ENCODE measurements at places on chromosomes 1 and 21.
A peak's percentile ranks its signal among the peaks of the same experiment; 100 is the strongest.

GRCh38 chr1:57020216-57020615 lies 54.4 kb upstream of the C8B start:
- no peak for DNase-seq

DNA sequence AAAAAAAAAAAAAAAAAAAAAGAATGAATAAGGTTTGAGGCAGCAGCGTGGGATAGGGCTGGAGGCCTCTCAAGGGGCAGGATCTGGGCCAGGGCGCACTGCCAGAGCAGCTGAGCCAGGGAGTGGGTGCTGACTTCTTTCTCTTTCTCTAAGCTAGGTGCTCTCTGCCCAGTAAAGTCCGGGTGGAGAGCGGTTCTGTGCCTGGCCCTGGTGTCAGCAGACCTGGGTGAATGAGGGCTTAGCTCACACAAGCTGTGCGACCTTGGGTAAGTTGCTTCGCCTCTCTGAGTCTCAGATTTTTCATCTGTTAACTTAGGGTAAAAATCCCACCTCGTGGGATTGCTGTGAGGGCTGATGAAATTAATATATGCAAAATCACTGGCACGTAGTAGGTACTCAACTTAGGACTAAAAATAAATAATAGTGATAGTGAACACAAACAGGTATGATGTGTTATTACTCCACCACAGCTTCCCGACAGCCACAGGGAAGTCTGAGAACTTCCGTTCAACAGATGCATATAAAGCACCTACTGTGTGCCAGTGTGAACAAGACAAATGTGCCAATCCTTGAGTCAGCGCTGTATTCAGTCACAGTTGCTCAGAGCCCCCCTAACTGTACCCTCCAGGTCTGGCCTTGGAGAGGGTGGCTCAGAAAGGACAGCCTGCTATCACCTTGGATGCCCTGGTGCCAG lies 2.0 kb upstream of the FAM131C start:
- DNase-seq = no peak

- no peak for DNase-seq
These were observed 32.6 kb downstream of the SEC16B start for GRCh38 chr1:177937174-177937770.

DNA sequence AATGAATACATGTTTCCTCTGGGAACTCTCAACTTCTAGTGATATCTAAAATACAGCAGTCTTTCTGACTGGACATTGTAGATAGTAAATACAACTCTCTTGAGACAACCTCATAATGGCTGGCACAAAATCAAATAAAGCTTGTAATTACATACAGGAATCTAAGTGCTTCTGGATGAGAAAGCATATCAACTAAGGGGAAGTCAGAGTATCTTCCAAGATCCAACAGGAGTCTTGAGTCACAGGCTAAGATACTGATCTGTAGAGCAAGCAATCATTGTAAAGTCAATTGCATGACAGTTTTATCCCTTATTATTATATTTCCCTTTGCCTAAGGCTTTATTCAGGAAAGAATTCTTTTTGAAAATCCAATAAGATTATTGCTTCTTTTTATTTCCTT lies 249.9 kb downstream of the LRRIQ3 start:
- no peak for DNase-seq

DNA sequence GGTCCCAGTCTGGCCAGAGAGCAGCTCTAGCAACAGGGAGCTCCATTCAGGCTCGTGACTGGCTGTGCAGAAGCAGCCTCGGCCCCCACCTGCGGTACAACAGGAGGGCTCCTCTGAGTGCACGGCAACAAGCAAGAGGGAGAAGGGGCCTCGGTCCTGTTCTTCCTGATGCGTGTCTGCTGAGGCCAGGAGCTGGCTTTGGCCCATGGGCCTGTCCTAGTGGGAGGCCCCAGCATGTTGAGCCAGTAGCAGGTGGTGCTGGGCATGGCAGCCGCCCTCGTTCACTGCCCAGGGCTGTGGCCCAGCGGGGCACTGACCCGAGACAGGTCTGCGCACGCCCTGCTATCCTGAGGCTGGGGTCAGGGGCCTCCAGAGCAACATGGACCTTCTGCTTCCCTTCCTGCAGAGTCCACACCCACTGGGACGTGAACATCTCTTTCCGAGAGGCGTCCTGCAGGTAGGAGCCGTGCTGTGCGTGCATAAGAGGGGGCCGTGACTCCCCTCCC lies 7.0 kb downstream of the SAMD11 start:
- no peak for DNase-seq

DNA sequence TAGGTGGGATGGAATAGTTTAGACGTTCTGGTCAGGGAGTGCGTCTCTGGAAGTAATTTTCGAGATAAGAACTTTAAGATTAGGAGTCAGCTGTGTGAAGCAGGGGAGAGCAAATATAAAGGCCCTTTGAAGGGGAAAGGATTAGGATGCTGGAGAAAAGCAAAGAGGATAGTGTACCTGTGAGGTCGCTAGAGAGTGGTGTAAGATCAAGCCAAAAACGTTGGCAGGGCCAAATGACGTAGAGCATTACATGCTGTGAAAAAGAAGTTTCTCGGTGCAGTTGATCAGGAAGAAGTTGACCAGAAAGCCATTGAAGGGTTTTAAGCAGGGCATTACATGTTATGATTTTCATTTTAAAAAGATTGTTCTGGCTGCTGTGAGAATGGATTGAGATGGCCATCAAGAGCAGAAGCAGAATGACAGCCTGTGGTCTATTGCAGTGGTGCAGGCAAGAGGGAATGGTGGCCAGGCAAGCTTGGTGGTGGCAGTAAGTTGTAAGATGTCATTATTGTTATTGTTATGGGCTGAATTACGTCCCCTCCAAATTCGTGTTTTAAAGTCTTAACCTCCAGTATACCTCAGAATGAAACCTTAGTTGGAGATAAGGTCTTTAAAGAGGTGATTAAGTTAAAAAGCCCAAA lies 113.6 kb upstream of the KIF26B start:
- no peak for DNase-seq

DNA sequence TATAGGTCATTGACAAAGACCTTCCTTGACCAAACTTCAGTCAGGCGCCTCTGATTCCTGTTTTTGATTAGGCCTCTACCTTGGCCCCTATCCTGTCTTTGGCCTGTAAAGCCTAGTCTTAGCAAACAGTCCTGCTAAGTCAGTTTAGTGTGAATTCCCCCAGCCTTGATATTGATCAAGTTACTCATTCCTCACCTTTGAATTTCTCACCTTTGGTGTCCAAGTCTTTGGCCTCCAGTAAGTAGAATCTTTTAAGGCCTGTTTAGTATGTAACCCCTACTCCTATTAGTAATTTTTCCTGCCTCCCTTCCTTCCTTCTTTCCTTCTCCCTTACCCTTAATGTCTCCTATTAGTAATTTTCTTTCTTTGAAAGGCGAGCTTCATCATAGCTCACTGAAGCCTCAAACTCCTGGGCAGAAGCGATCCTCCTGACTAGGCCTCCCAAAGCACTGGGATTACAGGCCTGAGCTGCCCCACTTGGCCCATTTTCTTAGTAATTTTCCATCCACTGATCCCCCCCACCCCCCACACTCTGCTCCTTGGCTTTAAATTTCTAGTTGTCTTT lies 13.0 kb upstream of the ZNF692 start:
- no peak for DNase-seq

DNA sequence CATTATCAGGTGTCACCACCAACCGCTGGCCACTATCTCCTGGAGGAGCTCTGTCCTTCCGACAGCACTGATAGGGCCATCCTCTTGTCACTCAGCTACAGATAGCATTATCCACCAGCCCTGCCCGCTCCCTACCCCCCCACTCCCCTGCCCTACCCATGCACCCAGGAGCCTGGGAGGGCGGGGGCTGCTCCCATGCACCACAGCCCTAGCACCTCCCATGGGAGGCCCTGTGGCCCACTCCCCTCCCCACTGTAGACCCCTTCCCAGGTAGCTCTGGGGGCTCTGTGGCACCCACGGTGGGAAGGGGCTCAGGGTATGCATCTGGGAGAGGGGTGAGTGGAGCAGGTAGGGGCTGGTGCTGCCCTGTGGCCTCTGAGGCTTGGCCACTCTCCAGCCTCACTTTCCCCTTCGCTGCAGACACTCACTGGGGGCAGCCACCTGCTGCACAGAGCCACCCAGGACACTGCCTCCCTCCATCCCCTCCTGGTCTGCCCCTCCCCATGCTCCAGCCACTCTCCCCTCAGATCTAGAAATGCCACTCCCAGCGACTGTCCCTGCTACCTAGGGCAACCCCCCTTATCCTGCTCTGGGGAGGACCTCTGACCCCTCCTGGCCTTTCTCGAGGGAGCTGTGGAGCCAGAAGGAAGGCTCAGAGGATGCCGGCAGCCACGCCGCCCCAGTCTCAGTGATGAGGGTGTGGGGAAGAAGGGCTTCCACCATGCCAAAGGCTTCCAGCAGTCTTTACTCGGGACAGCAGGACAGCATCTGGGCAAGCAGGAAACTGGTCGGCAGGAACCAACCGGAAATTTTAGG lies 58.5 kb downstream of the WNT9A start:
- DNase-seq = peak; percentile 91

- DNase-seq = no peak
These were observed 22.9 kb downstream of the DYRK1A start for GRCh38 chr21:37389456-37389855.

GRCh38 chr1:172700556-172700955 lies 41.7 kb downstream of the FASLG start:
- no peak for DNase-seq

- no peak for DNase-seq
These were observed 89.8 kb downstream of the LRRC53 start for GRCh38 chr1:74422421-74423292.

DNA sequence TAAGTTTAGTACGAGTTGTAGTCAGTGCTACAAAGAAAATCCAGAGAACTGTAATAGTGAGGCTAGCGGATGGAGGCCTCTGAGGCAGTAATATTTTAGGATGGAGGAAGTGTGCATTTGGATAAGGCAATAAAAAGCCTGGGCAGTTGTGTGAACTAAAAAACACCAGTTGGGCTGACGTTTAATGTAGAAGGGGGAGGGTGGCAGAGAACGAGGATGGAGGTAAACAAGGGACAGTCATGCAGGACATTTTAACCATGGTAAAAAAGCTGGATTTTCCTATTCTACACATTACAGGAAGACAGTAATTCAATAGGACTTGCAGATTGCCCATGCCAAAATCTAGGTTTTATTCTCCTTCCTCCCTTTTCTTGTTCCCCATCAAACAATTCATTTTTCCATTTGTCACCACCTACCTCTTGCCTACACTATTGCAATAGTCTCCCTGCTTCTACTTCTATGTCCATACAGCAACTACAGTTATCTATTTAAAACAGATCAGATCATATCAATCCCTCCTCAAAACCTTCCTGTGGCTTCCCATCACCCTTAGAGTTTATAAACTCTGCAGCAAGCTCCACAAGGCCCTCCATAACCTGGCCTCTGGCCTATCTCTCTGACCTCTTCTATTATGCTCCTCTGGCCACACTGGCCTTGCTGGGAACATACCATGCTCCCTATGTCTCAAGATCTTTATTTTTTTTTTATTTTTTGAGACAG lies 27.7 kb downstream of the ERO1B start:
- no peak for DNase-seq

- DNase-seq = no peak
These were observed 60.5 kb downstream of the SLC66A1 start for GRCh38 chr1:19372602-19373001.

- DNase-seq = peak; percentile 99
These were observed at the start of gene MRPL20 for GRCh38 chr1:1406821-1407635. MRPL20 (minus strand) TSS chr1:1407293; CDS start chr1:1407217, 76 bp downstream.

- DNase-seq = peak; percentile 64
These were observed 723.1 kb downstream of the MATN1 start for GRCh38 chr1:30000266-30000665.

DNA sequence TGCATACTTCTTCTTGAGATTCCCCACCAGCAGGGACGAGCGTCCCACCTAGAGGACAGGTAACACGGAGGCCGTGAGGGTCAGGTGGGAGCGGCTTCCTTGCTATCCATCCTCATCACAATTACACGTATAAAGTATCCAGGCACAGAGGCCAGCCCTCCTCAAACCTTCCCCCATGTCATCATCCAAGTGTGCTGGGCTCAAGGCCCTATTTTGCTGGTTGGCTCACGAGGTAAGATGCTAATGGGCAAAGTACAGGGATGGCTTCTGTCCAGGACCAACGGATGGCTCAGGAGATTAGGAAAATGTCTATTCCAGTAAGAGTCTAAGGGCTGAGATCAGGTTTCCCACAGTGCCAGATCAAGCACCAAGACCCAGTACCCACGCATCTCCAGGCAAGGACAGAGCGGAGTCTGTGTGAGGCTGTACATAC lies 11.5 kb upstream of the A3GALT2 start:
- DNase-seq = no peak

DNA sequence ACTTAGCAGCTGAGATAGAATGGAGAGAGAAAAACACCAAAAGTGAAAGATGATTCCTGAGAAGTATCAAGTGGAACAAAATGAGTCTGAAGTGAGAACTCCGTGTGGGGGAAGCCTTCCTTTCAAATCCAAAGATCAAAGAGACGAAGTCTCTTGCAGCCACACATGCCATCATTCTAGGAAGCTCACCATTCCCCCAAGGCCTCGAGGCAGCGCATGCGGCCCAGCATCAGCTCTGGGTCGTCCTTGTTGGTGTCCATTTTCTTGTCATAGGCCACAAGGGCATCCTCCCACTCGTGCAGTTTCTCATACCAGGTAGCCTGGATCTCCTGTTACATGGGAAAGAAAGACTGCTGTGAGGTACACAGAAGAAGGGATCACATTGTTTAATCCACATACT lies 32.2 kb upstream of the ANGPTL7 start:
- no peak for DNase-seq

DNA sequence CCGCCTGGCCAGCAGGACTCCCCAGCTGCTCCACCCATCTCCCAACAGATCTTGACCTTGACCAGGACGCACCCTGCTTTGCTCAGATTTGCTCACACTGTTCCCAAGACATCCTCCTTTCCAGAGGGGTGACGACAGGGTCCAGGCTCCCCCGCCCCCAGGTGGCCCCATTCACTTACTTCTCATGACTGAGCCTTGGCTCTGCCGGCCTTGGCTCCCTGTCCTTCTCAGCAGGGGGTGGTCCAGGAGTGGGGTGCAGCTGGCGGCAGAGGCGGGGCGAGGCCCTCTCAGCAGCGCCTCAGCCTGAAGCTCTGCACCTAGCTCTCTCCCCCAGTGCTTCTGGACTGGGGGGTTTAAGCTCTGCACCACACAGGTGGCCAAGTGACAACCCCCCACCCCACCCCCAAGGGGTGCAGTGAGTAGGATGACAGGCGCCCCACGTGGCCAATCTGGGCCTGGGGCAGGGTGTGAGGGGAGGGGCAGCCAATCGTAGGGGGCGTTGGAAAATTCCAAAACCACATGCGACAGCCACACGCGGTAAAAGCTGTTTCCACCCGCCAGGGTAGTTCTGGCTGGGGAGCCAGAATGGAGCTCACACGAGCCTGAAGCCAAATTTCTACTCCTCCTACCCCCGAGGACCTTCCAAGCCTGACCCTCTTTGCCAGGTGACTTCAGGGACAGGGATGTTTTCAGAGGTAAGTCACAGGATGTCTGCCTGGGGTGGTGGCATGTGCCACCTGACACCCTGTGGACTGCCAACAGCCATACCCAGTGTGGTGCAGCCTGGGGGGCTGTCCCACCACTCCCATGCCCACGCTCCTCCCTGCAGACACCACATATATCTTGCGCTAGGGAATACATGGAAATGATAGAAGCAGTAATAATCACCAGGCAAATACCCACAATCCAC lies 5.6 kb downstream of the RORC start:
- DNase-seq = no peak

All from esophagus muscularis mucosa (tissue), 4 donors.